NCI-H2081 treated with DMSO at 0.1 percent for 48 hours (cell line): ENCODE measurements at places on chromosomes 11 and 22.

DNA sequence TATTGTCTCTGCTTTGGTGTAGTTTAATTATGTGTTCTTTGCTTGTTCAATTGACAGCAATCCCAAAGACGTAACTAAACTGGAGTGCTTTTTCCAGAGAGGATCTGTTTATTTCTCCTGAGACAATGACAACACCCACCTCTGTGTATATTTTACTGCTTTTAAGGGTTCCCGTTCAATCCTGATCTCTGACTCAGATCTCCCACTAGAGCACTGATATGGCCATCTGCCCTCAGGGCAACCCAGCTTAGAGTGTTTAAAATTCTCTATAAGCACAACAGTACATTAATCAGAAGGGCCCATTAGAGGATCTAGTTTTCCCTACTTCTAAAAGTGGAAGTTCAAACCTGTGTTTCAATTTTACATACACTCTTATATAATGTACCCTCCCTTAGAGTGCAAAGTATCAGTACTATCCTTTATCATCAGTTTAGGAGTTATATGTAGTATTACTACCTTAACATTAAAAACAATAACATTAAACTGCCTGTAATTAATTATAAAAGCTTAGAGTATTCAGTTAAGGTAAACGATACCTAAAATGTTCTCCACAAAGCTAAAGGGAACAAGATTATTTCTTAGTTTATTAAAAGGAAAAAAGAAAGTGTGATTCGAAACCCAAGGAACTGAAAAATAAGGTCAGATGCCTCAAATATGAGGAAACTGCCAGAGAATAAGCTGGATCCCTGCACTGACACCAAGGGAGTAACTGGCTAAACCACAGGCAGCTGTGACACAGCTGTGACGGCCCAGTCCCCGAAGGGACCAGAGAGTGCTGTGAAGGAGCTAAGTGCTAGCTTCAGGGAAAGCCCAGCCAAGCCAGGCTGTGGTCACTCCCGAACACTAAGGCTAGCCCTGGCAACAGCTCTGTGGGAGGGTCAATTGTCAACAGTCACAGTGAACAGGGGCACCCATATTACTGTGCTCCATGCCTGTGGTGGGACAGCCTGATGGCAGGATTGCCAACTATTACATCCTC is 15.2 kb downstream of the UFD1 start:
- DNase-seq, result no peak

- DNase-seq, result no peak
These were observed 65.8 kb upstream of the RASSF10 start for GRCh38 chr11:12943311-12943710.

- DNase-seq, result no peak
These were observed 14.1 kb downstream of the WT1 start for GRCh38 chr11:32420937-32421901.

- no peak for DNase-seq
These were observed 215.5 kb downstream of the TTC28 start for GRCh38 chr22:28464127-28464526.

DNA sequence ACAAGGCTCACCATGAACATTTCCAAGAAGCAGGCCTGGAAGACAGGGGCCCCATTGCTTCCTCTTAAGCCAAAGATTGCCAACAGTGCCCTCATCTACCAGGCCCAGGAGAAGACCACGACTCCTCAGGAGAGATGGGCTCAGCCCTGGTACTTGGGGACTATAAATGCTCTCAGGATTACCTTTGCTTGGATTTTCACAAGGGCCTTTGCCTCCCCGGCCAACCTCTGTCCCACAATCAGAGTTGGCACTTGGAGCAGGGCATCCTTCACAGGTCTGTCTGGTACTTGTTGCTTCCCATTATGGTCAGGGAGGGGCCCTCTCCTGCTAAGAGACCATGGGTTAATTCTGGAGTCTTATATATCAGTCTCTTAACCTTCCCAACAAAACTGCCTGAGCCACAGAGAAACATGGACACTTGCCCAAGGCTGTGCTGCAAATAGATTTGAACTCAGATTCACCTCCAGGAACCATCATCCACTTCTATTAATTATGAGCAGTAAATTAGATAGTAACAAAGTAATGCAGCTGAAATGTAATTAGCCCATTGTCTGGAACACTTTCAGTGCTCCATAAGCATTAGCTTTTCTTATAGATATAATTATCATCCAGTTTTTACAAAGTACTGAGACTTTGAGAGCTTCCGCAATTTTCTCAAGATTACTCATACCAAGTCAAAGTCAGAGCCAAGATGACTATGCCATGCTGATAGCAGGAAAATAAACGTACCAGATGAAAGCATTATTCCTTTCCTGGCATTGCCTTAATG is 33.5 kb downstream of the POU2AF3 start:
- DNase-seq, result no peak

DNA sequence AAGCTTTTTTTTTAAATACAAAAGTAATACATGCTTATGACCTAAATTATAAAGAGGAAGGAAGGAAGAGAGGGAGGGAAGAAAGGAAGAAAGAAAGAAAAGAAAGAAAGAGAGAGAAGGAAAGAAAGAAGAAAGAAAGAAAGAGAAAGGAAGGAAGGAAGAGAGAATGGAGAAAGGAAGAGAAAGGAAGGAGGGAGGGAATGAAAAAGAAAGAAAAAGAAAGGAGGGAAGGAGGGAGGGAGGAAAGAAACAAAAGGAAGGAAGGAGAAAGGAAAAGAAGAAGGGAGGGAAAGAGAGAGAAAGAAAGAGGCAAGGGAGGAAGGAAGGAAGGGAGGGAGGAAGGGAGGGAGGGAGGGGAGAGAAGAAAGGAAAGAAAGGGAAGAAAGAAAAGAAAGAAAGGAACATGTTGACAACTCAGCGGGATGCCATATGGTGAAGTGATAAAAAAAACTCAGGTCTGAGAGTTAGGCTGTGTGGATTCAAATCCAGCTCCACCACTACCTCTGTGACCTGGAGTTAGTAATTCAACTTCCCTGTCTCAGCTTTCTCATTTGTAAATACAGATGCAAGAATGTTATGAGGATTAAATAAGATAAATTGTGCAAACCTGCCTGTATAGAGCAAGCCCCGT is 9.6 kb upstream of the EED start:
- DNase-seq, result no peak

GRCh38 chr22:24214467-24215285 is 30.2 kb downstream of the GGT5 start:
- no peak for DNase-seq

DNA sequence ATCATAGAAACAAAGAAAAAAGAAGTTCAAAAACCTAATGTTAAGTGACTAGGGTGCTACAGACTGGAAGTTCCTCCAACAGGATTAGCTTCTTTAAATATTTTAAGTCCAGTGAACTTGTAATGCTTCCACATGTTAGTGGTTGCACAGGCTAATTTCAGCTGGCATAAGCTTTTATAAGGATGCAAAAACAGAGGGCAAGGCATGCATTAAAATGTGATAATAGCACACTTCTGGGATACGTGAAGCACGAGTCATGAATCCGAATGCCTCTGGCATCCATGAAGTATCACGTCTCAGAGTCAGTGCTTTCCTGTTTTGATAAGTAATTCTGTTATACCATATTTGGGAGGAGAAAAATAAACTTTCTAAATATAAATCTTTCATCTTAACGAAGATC is 106.8 kb downstream of the DCDC1 start:
- DNase-seq, result no peak

- DNase-seq, result no peak
These were observed 43.7 kb downstream of the SCGB1A1 start for GRCh38 chr11:62462508-62462892.

DNA sequence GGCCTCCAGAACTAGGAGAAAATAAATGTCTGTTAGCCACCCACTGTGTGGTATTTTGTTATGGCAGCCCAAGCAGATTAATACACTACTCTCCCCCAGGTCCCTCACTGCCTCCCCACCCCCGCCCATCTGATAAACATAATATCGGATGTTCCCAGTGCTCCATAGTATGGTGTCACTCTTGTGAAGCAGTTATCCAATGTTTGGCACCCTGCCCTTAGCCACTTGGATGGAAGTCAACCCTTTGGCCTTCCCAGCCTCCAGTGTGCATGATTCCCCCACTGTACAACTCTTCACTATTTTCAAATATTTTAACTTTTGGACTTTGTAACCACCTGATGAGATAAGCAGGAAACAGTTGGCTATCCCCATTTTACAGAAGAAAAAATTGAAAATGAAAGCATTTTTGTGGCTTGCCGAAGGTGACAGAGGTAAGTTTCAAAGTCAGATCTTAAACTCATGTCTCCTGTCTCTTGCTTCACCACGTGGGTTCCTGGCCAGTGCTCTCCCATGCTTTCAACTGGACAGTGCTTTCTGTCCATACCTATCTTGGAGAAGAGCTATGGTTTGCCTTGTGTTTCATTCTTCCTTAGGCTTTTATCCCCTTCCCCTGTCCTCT is 53.2 kb downstream of the ALX4 start:
- DNase-seq, result no peak

- DNase-seq, result no peak
These were observed 95.5 kb downstream of the WNT7B start for GRCh38 chr22:45881524-45881875.

DNA sequence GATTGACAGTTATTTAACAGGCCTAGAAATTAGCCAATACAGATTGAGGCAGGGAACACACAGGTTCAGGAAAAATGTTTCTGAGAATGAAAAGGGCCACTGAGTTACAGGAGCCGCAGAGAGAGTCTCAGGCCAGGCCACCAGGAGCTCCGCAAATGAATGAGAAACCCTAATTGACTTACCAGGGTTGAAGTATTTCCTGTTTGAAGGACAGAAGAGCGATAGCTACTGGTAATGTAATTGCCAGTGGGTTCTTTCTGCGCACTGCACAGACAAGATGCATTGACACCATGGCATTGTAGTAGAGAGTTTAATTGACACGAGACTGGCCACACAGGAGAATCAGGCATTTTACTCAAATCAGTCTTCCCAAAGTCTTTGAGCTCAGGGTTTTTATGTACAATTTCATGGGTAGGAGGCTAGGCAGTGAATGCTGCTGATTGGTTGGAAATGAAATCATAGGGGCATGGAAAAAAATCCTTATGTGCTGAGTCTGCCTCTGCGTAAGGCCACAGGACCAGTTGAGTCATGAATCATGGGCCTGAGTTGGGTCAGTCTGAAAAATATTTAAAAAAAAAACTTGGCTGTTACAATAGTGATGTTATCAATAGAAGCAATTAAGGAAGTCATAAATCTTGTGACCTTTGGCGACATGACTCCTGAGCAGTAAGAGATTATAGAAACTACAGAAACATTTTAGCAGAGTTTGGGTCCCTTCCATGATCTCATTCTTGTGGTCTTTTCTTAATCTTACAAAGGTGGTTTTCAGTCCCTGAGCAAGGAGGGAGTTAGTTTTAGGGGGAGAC is 203.8 kb downstream of the CASP12 start:
- no peak for DNase-seq

DNA sequence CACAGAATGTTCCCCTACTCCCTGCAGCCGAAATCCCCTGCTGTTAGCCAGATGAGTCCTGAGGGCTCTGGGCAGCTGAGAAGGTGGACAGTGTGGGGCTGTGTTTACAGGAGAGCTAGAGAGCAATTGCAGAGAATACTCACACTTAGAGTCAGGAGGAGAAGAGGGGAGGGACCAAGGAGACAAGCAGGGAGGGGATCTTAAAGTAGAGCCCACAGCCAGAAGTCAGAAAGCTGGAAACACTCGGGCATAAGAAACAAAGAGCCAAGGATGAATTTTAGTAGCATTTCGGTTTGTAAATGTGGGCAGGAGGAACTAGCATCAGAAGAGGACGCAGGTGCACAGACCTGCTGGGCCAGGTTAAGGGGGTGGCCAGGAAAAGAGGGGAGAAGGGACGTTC is 1435.9 kb downstream of the BRD1 start:
- no peak for DNase-seq

- no peak for DNase-seq
These were observed 9.6 kb upstream of the C1QTNF6 start for GRCh38 chr22:37197451-37198257.

GRCh38 chr11:66316849-66317251 is at the start of gene CD248:
Gene CD248 (minus strand): TSS chr11:66317044. CDS start chr11:66317027, 17 bp downstream.
- no peak for DNase-seq

DNA sequence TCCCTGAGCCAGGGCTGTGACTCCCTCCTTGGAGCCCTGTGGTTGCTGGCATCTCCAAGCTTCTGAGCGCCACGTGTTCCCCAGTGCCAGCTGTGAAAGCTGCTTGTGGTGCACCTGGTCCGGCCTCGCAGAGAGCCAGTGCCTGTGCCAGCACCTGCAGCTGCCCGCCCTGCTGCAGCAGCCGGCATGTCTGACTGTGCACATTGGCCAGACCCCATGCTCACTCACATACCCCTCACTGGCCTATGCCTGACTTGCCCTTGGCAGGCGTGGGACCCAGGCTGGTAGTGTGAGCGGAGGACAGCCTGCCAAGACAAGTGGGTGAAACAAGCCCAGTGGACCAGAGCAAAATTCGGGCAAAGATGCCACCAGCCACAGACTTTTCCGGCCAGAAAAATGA is 9.8 kb downstream of the MRPL48 start:
- DNase-seq, result no peak

GRCh38 chr11:130315354-130315970 is 745 bp upstream of the ZBTB44 start:
- DNase-seq, result no peak

- DNase-seq, result no peak
These were observed 45.0 kb downstream of the EIF3F start for GRCh38 chr11:8032122-8032521.

DNA sequence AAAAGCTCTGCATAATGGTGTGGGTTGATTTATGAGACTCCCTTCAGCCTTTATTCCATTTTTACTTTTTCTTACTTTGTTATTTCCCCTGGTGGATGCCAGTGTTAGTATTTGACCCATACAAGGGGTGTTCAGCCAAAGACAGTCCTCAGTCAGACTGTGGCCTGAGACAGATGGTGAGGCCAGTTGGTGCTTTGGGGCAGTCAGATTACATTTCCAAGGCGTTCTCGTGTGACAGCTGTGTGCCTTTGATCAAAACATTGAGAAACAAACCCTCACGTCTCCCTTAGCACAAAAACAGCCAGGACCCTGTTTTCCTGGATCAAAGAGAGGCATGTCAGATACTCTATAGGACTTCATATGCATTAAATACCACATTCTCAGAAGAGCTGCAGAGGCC is 31.3 kb upstream of the SLN start:
- DNase-seq, result no peak

GRCh38 chr11:8268530-8269400 is 5.1 kb upstream of the LMO1 start:
- no peak for DNase-seq

DNA sequence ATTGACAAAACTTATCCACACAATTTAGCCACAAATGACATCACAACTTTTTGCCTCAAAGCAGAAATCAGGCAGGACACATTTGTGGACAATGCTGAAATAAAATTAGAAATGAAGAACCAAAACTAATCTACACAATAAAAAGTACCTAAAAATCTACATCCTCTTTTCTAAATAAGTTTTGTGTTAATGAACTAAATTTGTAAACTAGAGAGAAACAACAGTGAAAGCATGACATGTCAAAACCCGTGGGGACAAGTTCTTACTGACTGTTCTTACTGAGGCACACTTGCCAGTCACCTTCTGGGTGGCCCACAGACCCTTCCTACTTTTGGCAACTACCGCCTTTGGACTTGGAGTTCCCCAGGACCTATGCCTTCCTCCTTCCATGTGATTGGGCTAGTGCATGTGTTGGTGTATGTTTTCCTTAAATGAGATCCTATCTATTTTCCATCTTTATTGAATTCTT is 60.7 kb upstream of the MUC15 start:
- DNase-seq, result no peak
